Activated naive CD8-positive, alpha-beta T cell treated with anti-CD3 and anti-CD28 coated beads, Interleukin-2, amount 50 U/mL, for 16 hours (primary cell): ENCODE measurements at places on chromosomes 4 and X.

GRCh38 chrX:56736219-56736618 lies 7.2 kb downstream of the NBDY start:
- DNase-seq: no peak

- no peak for DNase-seq
Observed at GRCh38 chrX:9390693-9391368, 74.0 kb upstream of the TBL1X start.

GRCh38 chrX:106437407-106437806 lies 174.4 kb upstream of the RADX start:
- no peak for DNase-seq

DNA sequence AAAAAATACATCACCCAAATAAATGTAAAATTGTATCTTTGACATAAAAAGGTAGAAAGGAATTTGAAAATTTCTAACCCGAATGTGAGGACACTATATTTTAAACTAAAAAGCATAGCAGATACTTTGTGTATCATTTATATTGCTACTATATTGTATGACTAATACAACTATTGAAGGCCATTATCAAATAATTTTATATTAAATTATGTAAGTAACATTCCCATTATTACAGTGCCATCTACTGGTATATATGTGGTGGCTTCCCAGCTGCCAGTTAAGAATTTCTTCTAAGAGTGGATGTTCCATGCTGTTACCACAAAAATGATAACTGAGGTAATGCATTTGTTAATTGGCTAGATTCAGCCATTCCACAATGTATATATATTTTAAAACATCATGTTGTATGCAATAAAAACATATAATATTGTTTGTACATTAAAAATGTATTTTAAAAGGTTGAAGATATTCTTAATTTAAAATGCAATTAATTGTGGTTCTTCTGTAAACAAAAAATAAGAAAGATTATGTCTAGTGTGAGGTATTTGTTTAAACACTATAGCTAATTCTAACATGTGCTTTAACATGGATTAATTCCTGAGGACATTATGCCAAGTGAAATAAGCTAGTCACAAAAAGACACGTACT lies 65.3 kb downstream of the EGF start:
- no peak for DNase-seq

- DNase-seq: no peak
Observed at GRCh38 chrX:47180346-47180745, 13.3 kb upstream of the UBA1 start.

DNA sequence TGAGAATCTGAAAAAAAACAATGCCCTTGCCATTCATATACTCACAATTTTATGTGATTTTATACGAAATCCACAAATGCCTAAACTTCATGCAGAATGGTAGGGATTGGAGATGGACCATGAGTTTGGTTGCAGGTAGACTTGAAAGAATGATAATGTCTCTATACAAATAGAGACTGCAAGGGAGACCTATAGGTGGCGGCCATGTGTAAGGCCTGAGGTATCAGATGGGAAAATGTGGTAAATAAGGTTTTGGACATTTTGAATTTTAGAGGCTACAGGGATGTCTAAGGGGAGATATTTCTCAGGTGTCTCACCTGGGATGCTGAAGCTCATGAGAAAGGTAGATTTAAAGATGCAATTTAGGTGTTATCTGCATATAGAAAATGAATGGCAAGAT lies 78.0 kb downstream of the GABRB1 start:
- no peak for DNase-seq

- no peak for DNase-seq
Observed at GRCh38 chr4:6372649-6373525, 99.5 kb downstream of the PPP2R2C start.

- DNase-seq: no peak
Observed at GRCh38 chr4:182193311-182193710, 49.9 kb upstream of the TENM3 start.

DNA sequence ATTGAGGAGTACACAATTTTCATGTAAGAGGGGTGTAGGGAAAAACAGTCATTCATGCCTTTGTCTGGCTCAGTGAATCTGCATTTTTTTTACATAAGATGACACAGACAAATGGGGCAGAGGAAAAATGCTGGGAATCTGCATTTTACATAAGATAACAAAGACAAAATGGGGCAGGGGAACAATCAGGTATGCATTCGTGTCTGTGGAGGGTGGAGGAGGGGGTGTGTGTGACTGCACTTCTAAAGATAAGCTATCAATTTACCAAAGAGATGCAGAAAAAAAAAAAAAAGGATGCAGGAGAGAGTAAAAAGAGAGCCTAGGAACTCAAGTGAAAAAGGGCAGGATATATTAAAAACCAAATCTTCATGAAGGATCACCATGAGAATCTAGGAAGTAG lies 637.4 kb downstream of the ZNF674 start:
- no peak for DNase-seq

GRCh38 chr4:158068068-158068467 lies 104.8 kb downstream of the GASK1B start:
- DNase-seq: no peak

DNA sequence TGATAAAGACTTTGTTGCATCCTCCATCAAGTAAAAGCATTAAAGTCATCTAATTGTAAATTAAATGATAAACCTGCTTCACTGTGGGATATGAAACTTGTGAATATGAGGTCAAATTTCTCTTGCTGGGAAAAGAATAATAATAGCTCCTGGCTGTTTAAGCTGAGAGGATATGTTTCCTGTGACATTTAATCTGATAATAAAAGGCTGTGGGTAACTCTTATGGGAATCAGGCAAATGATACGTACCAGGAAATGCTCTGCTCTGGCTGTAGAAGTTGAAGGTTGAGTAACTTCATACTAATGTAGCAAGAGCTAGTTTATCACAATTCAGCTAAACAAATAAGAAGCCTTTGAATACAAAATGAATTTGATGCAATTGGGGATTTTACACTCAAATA lies 574.6 kb downstream of the RAPGEF2 start:
- DNase-seq: no peak

DNA sequence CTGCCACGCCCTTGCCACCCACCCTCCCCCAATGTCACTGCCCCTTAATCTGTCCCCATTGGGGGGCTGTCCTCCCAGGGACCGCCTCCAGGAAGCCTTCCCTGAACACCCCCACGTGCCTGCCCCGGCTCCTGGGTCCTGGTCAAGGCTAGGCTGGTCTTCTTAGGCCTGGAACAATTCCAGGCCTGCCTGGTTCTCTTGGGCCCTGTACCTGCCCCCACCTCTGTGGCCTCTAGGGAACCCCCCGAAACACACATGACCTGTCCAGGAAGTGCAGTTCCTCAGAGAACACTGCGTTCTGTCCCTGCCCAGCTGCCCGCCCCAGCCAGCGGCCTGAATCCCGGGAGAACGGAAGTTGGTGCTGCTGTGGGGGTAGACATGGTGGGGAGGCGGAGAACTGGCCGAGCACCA lies 5.1 kb downstream of the MXD4 start:
- no peak for DNase-seq

DNA sequence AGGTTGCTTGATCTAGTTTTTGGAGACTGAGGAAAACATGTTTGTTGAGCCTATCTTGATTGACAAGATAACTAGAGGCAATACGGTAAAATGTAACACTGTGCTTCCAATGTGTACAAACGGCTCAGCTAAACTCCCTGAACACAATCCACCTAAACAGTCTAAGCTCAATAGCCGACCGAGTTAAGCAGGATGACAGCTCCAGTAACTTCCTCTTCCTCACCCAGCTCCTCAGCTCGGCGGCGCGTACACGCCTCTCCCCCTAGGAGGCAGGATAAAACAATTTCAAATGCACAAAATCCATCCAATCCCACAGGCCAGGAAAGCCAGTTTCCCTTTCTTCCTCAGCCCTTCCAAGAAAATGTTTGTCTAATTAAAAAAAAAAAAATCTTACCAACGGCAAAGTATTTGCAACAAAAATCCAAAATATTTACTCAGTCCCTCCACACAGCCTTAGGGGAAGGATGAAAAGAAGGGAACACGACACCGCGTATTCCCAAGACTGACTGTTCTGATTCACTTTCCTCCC lies 1.0 kb downstream of the CNOT6L start:
- DNase-seq: no peak

GRCh38 chr4:92791871-92792440 lies 488.2 kb downstream of the GRID2 start:
- DNase-seq: no peak

GRCh38 chr4:118817178-118817930 lies 18.6 kb downstream of the SEC24D start:
- DNase-seq: no peak

GRCh38 chr4:11503166-11503565 lies 74.5 kb upstream of the HS3ST1 start:
- no peak for DNase-seq

DNA sequence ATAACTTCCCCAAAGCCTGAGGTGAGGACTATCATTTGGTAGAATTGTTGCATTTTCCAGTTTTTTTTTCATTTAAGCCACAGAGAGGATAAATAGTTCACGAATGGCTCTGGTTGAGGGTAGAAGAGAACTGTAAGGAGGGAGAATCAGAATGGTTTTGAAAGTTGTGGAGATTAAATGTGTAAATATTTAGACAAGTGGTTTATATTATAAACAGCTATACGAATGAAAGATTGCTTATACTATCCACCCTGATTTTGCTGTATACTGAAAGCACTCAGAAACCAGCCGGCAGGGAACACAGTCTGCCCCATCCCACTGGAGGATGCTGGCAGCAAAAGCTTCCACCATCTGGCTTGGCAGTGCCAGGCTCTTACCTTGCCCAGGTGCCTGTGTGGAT lies 341.1 kb downstream of the RAPGEF2 start:
- DNase-seq: no peak

DNA sequence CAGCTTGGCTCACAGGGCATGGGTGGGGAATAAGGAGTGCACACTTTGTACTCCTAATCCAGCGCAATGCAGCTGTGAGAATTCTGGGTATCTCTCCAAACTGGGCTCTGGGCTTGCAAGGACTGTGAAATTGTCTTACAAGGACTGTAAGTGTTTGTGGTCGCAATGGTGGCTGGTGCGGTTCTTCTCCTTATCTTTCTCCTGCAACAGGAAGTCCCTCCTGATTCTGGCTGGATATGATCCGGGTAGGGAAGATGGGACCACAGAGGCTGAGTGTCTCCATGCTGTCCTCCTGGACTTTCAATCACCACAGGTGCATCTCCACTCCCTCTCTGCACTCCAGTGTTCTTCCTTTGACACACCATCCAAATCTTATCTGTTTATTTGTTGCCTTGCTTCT lies 55.7 kb upstream of the GYPE start:
- DNase-seq: no peak

DNA sequence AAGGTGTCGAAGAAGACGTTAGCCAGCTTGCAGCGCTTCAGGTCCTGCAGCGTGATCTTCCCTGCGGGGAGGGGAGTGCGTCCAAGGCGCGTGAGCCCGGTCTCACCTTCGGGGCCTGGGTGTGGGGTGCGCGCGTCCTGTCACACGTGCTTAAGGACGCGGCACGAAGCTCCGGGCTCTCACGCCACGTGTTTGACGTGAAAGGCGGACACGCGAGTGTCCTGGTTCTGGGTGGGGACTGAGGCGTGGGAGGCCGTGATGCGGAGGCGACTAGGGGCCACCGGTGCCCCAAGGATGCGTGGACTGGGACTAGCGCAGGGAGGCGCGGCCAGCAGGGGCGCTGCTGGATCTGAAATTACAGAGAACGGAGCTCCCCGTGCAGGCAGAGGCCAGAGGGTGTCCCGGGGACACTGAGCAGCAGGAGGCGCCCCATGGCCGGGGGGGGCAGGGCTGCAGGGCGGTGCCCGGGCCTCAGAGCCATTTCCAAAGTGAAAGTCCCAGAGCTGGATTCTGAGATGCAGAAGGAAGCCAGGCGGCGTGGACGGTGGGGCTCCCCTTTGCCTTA lies 20.3 kb upstream of the GTPBP6 start:
- DNase-seq: no peak

GRCh38 chr4:88033309-88033708 lies 25.9 kb downstream of the PKD2 start:
- no peak for DNase-seq

- DNase-seq: no peak
Observed at GRCh38 chr4:1608821-1609500, 75.2 kb downstream of the FAM53A start.

DNA sequence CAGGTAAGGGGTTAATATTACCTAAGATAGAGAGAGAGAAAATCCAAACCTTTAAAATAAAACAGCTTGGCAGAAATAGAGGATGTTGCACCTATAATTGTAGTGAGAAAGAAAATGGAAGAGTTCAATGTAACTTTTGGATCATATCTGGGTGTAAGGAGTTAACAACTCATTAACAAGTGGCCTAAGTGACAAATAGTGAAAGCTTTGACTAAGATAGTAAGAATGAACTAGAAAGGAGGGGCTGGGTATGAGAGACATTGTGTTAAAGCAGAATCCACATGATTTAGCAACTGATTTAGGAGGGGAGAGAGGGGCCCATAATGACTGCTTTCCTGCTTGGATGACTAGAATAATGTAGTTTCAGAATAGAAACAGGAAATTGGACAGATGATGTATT lies 761.0 kb downstream of the IL1RAPL1 start:
- DNase-seq: no peak

DNA sequence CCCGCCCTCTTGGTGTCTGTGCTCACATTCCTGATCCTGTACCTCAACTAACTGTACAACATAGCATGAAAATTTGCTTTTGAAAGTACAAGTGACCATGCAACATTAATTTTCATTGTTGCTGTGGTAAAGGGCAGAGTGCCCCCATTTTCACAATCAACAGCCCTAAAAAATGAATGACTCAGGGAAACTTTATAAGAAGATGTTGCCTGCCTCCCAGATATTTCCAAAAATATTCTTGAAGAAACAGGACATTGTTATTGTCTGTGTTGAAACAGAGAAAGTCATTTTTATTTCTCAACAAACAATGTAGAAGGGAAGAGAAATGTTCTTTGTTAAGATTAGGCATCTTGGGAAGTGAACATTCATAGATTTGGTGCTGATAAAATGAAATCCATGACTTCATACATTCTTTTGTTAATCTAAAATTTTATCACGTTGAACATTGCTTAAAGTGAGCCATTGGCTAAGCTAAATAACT lies 113.9 kb upstream of the ANXA3 start:
- no peak for DNase-seq

- no peak for DNase-seq
Observed at GRCh38 chr4:164800786-164801185, 46.9 kb downstream of the SMIM31 start.

- DNase-seq: no peak
Observed at GRCh38 chr4:84412062-84412461, 87.0 kb downstream of the NKX6-1 start.

DNA sequence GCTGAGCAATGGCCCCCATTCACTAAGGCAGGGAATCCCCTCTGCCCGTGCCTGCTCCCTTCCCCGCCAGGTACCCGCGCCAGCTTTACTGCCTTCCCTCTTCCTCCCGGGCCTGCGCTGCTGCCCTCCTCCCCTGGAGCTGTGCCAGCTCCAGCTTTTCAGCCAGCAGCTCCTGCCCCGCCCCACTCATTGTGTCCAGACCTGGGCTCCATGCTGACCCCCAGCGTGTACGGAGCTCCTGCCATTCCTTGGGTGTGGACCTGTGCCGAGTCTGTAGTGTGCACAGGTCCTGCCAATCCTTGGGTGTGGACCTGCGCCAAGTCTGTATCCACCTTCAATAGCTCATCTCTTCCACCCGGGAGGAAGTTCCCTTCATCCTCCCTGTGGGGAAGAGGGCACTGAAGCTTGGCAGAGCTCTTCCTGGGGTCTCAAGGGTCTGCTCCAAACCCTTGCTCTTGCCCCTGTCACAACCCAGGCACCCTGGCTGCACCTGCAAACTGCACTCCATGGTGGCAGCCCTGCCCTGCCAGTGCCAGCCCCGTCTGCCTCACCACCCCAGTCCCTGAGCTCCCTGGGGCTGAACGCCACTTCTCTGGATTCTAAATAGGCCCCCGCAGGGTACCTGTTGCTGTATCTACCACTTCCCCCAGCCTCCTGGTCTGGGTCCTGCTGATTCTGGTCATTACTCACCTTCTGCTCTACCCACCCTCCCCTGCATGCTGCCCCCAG lies 63.9 kb downstream of the TRMT44 start:
- DNase-seq: no peak
